Stimulated activated CD4-positive, alpha-beta T cell treated with anti-CD3 and anti-CD28 coated beads, TNF-alpha, amount 100 ng/mL, for 1 hour (primary cell): ENCODE measurements at places on chromosomes 13 and 19.

GRCh38 chr19:18450021-18450930, 12.3 kb upstream of the ISYNA1 start:
- no peak for DNase-seq

- no peak for DNase-seq
Measured at GRCh38 chr19:9883764-9884163, 48.6 kb downstream of the PIN1 start.

DNA sequence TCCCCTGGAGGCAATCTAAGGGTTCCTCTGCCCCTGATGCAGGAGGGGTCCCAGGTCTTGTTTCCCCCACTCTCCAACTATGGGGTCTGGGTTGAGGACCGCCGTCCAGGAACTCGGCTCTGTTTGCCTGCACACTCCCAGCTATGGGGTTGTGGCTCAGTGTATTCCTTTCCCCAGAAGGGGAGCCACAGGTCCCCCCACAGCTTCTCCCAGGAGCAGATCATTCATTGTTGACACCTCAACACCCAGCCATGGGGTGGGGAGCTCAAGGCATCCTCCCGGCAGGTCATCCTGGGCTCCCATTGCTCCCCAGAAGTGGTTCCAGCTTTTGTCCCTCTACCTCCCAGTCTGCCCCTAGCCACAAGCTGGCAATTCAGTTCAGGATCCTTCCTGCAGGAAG, 975 bp downstream of the ZNF358 start:
- DNase-seq: no peak

DNA sequence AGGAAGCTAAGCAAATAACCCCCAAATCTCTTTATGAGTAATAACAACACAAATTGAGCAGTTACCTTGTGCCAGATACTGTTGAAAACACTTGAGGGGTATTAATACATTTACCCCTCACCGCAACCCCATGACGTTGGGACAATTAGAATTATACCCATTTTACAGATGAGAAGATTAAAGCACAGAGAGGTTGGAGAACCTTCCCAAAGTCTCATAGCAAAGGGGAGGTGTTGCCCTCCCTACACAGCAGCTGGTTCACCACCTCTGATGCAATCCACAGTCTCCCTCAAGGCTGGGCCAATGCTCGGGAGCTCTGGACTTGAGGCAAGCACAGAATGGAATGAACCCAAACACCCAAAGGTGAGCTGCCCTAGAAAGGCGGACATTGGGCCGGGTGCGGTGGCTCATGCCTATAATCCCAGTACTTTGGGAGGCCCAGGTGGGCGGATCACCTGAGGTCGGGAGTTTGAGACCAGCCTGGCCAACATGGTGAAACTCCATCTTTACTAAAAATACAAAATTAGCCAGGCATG, 3.9 kb upstream of the CCNE1 start:
- DNase-seq: no peak

DNA sequence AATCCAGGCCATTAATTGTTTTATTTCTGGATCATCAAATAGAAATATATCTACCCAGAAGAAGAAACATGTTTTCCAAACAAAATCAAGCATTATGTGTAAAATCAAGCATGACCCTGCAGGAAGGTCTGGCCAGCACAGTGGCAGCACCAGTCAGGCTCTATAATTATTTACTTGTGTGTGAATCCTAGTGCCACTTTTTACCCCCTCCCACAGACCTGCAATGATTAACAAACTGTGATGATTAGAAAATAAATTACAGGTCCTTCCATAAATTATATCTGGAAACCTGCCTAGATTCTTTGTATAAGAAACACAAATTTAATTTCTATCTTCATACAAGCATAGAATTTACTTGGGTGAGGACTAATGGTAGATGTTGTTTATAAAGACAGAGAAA, 186.1 kb downstream of the GPC6 start:
- no peak for DNase-seq
